ENCODE measurements at places on chromosomes 12 and 14.
A peak's percentile ranks its signal among the peaks of the same experiment; 100 is the strongest.

DNA sequence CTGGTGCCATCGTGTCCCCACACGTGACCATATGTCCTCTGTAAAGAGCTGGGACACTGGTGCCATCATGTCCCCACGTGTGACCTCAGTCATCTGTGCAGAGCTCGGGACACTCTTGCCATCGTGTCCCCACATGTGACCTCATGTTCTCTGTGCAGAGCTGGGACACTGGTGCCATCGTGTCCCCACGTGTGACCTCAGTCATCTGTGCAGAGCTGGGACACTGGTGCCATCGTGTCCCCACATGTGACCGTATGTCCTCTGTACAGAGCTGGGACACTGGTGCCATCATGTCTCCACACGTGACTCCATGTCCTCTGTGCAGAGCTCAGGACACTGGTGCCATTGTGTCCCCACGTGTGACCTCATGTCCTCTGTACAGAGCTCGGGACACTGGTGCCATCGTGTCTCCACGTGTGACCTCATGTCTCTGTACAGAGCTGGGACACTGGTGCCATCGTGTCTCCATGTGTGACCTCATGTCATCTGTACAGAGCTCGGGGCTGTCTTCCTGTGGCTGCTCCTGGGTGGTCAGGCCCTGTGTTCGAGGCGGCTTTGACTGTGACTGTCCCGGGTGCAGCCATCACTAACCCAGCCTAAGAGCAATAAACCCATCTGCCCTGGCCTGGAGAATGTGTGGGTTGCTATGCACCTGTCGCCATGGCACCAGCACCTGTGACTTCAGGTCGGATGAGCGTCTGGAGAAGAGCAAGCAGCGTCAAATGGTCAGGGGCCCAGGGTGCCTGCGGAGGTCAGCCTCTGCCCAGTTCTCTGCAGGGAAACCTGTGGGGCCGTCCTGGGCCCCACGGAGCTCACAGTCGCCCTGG, 334.4 kb downstream of the ADGRD1 start:
- peak; percentile 75 for DNase-seq

DNA sequence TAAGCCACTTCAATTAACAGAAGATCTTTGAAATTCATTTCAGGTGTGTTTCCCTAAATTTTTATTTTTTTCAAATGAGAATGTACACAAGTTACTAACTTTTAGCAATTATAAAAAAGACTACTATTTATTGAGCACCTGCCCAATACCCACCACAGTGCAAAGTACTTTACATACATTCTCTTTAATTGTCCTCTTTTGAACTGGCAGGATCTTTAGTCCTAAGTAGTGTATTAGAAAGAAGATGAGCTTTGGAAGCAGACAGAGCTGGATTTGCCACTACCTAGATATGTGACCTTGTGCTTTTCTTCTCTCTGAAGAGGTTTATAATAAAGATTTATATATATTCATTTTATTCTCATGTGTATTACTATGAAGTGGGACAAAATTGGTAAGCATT, 63.7 kb downstream of the TMEM117 start:
- no peak for DNase-seq

DNA sequence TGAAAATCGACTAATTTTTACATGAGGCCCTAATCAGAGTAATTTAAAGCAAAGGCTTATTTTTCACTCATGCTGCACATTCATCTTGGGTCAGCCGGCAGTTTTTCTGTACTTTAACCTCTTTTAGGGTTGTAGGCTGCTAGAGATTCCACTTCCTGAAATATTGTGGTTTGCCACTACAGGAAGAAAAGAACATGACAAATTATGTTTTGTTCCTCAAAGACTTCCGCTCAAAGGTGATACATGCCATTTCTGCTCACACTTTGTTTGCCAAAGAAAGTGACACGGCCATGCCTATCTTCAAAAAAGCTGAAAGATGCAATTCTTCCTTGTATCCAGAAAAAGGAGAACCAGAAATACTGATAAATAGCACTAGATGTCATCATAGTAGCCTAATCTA, 183.4 kb upstream of the PPFIA2 start:
- DNase-seq: no peak

GRCh38 chr14:100539766-100540140, 47.5 kb downstream of the BEGAIN start:
- no peak for DNase-seq

DNA sequence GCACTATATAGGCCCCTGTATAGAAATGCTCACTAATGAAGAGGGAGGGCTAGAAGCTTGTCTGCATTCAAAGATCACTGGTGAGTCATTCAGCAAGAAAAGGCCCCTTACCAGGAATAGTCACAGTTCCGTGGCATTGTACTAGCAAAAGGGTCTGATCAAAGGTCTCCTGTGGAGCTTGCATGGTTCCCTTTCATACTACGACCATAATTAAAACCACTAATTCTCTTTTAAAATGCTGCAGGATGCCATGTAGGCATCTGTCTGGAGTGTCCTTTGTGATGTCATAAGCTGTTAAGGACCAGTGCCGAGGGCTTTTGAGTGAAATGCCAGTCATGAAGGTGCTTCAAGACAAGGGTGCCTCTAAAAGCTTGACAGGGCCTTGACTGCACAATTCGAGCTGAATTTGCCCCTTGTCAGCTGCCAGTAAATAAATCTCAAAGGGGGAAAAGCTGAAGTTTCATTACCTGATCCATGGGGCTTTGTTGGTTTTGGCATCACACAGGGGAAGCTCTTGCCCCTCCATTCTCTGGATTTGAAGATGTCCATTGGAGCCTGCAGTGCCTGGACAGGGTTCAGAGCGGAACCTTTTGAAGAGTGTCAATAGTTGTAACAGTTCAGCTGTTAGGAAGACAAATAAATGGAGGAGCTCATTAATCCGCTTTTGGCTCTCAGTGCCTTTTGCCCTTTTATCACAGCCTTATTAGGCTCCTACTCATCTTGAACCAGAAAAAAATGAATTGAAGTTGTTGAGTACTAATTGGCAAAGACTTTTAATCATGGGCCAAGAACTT, 69.1 kb downstream of the TMEM260 start:
- no peak for DNase-seq

DNA sequence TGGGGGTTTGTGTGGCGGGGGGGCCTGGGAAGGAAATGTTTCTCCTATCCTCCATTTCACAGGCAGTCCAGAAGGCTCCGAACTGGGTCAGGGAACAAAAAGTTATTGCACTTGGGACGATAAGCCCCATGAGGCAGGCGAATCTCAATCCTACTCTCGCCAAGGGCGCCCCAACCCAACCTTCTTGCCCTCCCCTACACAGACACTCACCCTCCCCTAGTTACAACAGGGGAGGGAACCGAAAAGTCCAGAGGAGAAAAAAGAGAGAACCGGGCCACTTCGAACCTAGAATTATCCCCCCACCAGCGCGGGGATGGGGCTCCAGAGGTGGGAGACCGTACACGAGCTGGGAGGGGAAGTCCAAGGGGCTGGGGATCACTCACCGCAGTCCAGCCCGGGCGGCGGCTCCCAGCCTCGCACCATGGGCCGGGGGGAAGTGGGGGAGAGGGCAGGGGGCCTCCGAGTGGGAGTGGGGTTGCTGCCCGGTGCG, 357 bp downstream of the HOMEZ start:
- no peak for DNase-seq

DNA sequence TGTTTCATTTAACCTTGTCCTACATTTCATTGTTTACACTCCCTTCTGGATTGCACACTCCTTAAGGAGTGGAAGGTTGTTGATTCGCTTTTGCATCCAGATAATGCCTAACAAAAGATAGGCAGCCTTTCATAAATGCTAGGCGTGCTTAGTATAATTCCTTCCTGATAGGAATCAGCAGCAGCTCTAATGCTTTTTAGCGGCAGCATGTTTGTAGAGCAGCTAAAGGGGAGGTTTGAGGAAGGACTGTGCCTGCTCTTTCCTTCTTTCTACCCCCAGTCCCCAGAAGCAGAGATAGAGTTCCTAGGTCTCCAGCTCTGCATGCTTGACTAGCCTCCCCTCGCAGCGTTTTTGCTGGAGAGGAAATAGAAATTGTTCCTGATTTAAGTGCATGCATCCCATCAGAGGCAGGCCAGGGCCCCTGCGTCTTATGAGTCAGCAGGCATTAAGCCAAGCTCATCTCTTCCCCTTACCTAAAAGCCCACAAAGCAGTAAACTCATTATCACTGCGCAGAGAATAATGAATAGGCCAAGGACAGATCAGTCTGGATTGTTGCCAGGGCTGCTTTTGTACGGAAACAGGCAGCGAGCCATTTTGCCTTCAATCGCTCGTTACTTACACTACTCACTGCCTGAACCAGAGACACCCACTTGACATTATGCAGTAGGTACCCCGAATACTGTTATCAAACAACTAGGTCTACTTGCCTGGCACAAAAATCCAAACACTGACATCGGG, 14.0 kb upstream of the TBPL2 start:
- no peak for DNase-seq

DNA sequence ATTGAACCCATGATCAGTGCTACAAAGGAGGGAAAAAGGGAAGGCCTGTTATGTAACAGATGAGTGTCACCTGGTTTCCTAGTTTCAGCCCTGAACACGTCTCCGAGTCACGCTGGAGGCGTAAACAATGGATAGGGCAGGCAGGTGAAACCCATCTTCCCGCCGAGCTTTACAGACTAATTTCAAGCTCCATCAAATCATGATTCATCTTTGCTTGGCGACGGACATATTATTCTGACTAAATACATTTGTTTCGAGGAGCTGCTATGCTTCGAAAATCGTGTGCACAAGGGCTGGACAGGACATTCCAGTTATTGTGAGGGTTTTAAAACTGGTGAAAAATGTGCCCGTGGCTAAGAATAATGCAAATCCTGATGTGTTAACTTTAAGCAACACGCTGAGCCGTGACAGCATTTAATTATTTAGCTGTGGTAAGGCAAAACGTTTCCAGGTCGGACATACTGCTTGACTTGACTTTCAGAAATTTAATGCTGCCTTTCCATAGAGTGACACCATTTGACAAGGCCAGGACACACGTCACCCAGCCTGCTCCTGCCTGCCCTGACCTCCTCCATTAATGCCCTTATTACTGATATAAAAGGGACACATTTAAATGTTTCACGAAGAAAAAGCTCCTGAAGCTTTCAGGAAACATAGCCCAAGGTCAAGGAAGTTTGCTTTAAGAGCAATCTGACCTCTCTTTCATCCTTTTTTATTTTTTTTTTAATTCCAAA, 1203.5 kb upstream of the TMEM132C start:
- DNase-seq: no peak

DNA sequence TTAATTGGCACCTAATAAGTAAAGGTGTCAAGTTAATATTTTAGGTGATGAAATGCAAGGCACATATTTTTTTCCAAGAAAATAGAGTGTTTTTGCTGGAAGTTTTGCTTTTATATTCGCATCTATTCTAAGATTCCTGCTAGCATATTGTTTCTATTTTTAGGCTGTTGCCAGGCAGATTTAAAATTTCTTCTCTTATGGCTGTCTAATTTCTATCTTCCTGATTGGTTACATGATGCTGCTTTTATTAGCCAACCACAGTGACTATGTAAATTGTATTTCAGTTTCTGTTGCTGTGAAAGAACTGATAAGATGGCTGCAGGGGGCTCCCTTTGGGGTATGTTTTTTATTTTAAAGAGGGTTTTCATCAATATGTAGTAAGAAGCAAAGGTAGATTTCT, 42.7 kb downstream of the ATF7IP start:
- no peak for DNase-seq

DNA sequence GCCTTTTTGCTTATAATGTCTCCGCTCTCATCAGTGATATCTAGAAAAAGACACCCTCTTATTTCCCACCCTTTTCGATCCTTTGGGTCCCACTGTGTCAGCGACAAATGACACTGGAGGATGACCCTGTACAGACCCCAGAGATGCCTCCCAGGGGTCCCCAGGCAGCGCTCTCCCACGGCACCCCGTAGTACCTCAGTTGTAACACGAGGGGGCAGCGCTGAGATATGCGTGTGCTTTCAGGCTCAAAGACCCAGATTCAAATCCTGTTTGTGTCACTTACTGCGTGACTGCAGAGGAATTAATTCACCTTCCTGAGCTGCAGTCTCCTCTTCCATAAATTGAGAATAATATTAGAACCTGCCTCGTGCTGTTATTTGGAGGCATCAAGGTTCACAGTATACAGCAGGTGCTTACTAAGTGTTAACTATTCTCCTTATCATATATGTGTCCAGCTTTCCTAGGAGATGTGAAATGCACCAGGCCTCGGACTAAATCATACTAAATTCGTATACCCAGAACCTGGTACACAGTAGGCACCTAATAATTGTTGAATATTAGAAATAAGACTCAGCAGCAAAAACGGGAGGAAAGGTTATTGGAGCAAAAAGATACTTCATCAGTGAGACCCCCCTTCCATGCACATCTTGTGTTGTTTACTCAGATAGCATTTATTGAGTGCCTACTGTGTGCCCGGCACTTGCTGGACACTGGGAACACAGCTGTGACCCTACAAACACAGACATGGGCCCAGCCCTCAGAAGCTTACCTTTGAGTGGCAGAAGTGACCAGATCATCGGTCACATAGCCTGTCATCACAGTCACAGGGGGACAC, 99.9 kb downstream of the PHETA1 start:
- DNase-seq: no peak

GRCh38 chr14:55482936-55483605, 42.7 kb upstream of the TBPL2 start:
- no peak for DNase-seq

DNA sequence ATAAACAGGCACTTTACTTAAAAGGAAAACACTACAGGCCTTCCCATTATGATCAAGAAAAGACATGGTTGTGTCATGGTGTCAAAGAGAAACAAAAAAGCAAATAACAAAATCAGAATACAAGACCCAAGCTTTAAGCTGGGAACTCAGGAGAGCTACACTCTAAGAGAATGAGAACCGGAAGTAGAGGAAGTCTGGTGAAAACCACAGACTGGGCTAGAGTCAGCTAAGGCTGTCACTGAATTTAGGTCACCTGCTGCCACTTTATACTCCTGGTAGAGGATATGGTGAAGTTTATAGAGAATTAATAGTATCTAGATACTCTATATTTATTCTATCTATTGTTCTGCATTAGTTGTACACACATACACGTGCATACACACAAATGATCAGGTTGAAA, 971.7 kb downstream of the FLRT2 start:
- no peak for DNase-seq

GRCh38 chr12:70451528-70451927, 85.4 kb downstream of the KCNMB4 start:
- DNase-seq: no peak
